ENCODE measurements at places on chromosomes 12 and 14.

DNA sequence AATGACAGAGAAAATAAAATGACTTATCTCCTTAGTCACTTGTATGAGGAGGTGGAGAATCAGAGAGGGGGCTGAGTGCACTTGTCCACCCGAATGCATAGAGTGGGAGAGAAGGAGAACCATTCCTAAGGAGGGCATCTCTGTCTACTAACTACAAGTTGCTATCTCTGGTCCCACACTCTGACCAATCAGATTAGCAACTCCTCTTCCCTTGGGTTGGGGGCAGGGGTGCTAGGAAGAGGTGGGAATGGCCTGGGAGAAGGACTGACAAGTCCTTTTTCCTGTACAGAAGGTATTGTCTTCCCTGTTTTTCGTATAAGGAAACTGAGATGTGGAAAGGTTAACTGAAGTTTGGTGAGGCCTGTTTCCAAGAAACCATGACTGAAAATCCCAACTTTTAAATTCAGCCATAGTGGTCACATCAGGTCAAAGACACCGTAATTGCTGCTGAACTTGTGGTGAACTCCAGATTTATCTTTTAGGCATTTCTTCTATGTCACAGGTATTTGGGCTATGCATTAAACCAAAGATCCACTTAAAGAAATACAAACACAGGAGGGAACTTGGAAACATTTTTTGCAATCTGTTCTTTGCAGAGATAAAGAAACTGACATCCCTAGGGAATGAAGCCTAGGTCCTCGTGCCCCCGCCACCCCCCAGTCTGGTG is 207.8 kb downstream of the CRADD start:
- no peak for DNase-seq

DNA sequence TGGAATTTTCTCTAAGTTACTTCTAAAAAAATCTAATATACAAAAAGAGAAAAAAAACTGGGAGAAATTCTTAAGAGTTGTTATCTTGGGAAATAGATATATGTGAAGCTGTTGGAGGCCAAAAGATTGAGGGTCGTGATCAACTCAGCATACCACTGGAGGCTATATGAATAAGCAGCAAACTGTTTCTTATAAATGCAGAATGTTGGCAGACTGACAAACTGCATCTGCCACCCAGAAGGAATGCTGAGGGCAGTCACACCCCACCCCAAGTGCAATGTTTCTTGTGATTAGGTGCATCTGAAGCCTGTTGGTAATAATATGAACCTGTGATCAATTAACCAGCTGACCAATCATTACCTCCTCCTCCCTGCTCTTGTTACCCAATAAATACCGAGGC is 818.6 kb upstream of the MGAT4C start:
- DNase-seq = no peak

DNA sequence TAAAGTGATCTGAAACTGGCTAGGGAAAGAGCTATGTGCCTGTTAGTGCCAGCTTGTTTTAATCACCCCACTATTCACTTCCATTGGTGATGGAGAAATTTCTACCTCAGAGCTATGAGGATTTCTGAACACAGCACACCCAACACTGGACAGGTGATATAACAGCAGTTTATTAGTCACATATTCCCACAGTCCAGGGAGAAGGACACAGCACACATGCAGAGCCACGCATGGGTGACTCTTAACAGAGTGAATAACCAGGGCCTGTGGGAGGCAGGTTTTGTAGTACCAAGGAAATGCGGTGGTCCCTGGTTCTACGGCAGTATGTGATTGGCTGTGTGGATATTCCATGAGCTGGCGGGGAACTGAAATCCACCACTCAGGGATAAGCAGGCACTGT is 455.1 kb downstream of the BTG1 start:
- DNase-seq = no peak

GRCh38 chr12:112680993-112681392 is 110.6 kb upstream of the RPH3A start:
- no peak for DNase-seq

DNA sequence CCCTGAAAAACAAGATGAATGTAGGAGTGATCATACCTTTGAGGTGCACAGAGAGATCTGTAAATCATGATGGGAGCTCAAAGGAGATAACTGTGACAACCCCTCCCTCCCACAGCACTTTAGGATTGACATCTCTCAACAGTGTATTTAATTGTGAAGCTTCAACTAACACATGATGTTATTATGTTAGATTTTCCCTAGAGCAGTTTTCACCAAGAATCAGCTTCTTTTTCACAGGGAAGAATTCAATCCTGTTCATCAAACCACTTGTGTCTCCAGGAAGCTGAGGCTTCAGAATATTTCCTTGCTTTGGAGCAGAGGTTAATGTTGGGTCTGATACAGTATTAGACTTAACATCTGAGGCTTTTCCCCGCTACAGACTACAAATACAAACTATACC is 11.8 kb downstream of the RPS6KA5 start:
- no peak for DNase-seq

DNA sequence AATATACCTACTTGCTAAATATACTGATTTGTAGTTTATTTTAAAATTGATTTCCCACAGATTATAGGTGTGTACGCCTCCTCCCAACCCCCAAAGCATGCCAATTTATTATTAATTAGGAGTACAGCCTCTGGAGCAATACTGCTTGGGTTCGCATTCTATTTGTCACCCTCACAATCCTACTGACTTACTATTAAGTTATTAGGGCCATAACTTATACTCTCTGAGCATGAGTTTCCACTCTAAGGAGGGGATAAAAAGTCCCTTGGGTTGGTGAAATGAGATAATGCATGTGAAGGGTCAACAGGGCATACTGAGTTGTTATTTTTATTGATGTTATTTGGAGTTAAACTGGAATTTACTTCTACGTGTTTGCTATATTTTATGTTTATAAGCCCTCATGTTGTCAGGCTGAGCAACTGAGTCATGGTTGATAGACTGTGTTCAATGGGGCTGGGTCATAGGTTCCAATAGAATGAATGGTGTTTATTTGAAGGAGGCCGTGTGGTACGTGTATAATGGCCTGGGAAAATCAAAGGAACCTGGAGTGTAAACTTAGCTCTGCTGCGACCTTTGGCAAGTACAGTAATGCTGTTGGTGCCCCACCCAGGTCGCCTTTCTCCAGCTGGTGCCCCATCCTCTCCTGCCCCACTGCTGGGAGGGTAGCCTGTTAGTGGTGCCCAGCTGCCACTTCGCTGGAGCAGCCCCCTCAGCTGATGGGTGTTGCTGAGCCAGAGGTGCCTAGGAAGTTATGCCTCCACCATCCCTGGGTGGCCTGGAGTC is 99.3 kb upstream of the PTPRB start:
- DNase-seq = no peak

Measured in mesenteric fat pad (tissue), 1 donor.